Kidney (tissue), 22 donors: ENCODE measurements at places on chromosomes 1 and 21. TPM values are rescaled to one million over a fixed set of nuclear protein-coding genes. Genes with fewer than 3 reads are reported as not detected.

FCRL4 gene
- total RNA-seq = not detected

SEMA4A gene
- 45.9 TPM for total RNA-seq

DENND2C gene
- total RNA-seq = 2.5 TPM

APCS gene
- not detected for total RNA-seq

ADAMTSL4 gene
- 20.0 TPM for total RNA-seq

POLR3C gene
- 30.0 TPM for total RNA-seq

RPTN gene
- not detected for total RNA-seq

SPRR2G gene
- total RNA-seq = not detected

MPZ gene
- 4.1 TPM for total RNA-seq

OR2T35 gene
- total RNA-seq = 0.28 TPM

SAMD13 gene
- total RNA-seq = 4.5 TPM

SLC45A1 gene
- 1.8 TPM for total RNA-seq

HMCN1 gene
- 2.7 TPM for total RNA-seq

PGLYRP3 gene
- total RNA-seq = not detected

OR2T8 gene
- total RNA-seq = not detected

MXRA8 gene
- total RNA-seq = 26.0 TPM

TMEM63A gene
- 159 TPM for total RNA-seq

PRKCZ gene
- total RNA-seq = 24.7 TPM

SPAG17 gene
- 10.4 TPM for total RNA-seq

PRKAA2 gene
- 11.6 TPM for total RNA-seq
